GM12878 (cell line): ENCODE measurements at places on chromosomes 12 and 14.

GRCh38 chr12:99766408-99766807, 118.9 kb downstream of the GARIN6 start:
- no peak overlapping the region for H3K27ac ChIP-seq
- no peaks in the 10 kb centered on the region for H3K4me1 ChIP-seq
- no peaks in the 10 kb centered on the region for H3K36me3 ChIP-seq

DNA sequence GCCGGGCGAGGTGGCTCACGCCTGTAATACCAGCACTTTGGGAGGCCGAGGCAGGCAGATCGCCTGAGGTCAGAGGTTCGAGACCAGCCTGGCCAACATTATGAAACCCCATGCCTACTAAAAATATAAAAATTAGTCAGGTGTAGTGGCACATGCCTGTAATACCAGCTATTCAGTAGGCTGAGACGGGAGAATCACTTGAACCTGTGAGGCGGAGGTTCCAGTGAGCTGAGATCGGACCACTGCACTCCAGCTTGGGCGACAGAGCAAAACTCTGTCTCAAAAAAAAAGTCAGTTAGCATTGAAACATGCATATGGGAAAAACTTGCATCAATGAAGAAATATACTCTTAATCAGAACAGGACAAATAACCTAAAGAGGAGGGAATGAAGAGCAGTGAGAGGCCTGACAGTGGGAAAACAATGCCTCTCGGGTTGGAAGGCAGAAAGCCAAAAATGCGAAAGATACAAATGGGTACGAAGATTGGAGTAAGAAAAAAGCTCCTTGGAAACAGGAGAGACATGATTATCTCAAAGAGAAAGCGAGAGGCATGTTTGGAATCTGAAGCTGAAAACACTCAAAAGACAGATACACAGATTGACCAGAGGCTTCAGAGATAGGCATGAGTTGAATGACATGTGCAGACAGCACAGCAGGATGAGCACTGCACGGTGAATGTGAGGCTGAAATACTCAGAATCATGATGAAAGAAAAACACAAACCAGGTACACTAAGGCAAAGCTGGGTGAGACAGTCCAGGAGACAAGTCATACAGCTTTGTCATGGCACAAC, 30.6 kb downstream of the RESF1 start:
- H3K4me3 ChIP-seq = no peak overlapping the region
- no peak for DNase-seq
- H3K4me1 ChIP-seq = 0 out of 2 replicates have a peak, but pooled peaks cover 4% of the 10 kb centered on the region
- H3K27ac ChIP-seq = no peak overlapping the region
- peaks cover 7% of the 10 kb centered on the region for H3K36me3 ChIP-seq
- no peaks in the 10 kb centered on the region for H3K27me3 ChIP-seq

- peaks cover 2% of the 10 kb centered on the region; the same call in 1 of the 2 replicates for H3K27me3 ChIP-seq
- no peak for DNase-seq
- H3K4me3 ChIP-seq = no peak overlapping the region
- H3K27ac ChIP-seq = peak overlapping the region; percentile 42
Observed at GRCh38 chr12:9701380-9702154, 31.3 kb downstream of the CLECL1 start.

DNA sequence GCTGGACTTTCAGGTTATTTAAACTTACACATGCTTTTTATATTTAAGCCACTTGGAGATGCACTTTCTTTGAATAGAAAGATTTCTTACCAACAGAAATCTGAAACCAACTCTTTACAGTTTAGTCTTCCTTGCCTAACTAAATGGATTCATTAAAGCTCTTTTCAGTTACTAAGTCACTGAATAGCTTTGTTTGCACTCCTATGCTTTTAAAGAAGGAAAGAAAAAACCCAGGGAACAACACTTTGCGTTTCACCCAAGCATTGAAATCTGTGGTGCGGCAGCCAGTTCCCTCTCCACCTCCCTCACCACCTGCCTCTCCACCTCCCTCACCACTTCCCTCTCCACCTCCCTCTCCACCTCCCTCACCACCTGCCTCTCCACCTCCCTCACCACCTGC, 70.3 kb downstream of the RIMBP2 start:
- H3K4me3 ChIP-seq = no peak overlapping the region
- no peak overlapping the region for H3K27ac ChIP-seq
- H3K36me3 ChIP-seq = no peaks in the 10 kb centered on the region
- no peak for DNase-seq
- no peaks in the 10 kb centered on the region for H3K4me1 ChIP-seq

- H3K27me3 ChIP-seq = no peaks in the 10 kb centered on the region
- H3K27ac ChIP-seq = peak overlapping the region; percentile 87
- H3K4me3 ChIP-seq = peak overlapping the region; percentile 91
- H3K36me3 ChIP-seq = no peaks in the 10 kb centered on the region
- no peak for DNase-seq
Observed at GRCh38 chr12:56631790-56632700, 1.9 kb upstream of the BAZ2A start.
